ENCODE measurements at places on chromosomes 13 and 19.

- DNase-seq, result no peak
Measured at GRCh38 chr19:18915639-18916038, 3.5 kb downstream of the COPE start.

- DNase-seq, result no peak
Measured at GRCh38 chr13:99104396-99104795, 96.3 kb upstream of the UBAC2 start.

DNA sequence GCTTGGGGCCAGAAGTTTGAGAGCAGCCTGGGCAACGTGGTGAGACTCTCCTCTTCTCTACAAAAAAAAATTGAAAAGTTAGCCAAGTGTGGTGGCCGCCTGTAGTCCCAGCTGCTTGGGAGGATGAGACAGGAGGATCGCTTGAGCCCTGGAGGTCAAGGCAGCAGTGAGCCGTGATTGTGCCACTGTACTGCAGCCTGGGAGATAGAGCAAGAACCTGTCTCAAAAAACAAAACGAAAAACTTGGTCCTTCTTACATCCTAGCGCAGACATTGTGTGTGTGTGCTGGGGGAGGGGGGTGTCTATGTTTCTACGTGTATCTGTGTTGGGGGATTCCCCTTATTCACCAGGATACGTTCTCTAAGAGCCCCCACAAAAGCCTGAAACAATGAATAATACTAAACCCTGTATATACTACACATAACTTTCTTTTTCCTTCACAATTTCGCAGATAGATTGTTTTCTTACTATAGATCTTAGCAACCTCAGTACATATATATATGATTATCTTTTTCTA, 7.9 kb downstream of the AXL start:
- no peak for DNase-seq

GRCh38 chr13:60001889-60002288, 161.8 kb downstream of the DIAPH3 start:
- DNase-seq, result no peak

- DNase-seq, result no peak
Measured at GRCh38 chr13:45717349-45717748, 15.2 kb downstream of the CBY2 start.

GRCh38 chr19:4229179-4229931, at the start of gene EBI3:
EBI3 (plus strand) TSS chr19:4229523; CDS start chr19:4229551, 28 bp downstream.
- DNase-seq, result no peak

DNA sequence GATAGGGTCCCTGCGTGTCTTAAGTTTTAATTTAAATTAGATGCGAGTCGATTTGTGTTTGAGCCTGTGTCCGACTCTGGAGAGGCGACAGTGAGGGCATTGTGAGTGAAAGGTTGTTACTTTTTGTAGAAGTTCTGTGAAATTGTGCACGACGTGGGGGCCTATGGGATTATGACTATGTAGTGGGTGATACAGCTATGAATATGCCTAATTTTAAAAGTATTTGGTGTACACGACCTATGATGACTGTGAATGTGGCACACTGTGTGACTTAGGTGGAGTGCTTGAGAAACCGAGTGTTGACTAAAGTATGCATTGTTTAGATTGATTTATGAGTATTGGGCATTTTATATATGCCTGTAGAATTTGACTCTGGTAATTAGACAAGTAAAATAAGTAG, 646 bp downstream of the ZNF567 start:
- DNase-seq, result no peak

DNA sequence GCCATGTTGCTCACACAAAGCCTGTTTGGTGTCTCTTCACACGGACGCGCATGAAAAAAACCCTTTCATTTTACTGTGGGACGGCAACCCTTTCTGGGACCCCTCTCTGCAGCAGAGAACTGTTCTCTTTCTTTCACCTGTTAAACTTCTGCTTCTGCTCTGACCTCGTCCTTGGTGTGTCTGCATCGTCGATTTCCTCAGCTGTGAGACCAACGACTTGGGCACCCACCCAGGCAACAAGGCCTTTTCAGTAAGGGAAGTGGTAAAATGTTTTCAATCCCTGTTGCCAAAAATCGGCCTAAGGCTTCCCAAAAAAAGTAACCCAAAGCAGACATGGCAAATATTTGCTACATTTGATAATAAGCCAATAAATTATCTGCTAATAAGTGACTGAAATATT, 515.3 kb downstream of the IRS2 start:
- no peak for DNase-seq

- no peak for DNase-seq
Measured at GRCh38 chr13:75704194-75704926, 68.2 kb downstream of the LMO7 start.

- no peak for DNase-seq
Measured at GRCh38 chr13:31970231-31970930, 61.2 kb upstream of the FRY start.

DNA sequence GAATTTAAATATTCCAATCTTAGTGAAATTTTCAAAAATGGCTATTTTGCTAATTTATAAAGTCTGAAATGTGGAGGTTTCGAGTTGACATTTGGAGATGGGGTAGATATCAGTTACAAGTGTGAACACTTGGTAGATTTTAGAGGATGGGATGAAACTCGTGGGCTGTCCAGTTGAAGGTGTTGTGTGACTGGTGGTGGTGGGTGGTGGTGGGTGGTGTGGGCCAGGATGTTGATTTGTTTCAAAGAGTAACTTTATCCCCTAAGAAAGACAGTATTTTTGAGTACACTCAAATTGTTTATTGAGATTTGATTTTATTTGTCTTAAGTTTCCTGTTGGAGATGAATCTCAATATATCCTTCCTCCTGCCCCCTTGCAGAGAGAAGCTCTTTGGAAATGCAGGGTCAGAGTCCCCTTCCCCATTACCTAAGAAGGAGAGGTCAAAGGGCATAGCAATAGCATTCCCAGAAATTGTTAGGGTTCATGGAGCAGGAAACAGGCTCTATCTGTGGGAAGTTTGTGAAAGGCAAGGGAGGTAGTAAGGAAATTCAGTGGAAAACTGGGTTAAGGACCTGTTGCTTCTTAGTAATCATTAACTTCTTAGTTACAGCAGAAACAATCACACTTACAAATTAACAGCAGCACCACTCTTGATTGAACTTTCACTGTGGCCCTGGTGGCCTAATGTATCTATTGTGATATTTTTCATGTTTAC, 133.6 kb upstream of the RNF113B start:
- DNase-seq, result no peak

DNA sequence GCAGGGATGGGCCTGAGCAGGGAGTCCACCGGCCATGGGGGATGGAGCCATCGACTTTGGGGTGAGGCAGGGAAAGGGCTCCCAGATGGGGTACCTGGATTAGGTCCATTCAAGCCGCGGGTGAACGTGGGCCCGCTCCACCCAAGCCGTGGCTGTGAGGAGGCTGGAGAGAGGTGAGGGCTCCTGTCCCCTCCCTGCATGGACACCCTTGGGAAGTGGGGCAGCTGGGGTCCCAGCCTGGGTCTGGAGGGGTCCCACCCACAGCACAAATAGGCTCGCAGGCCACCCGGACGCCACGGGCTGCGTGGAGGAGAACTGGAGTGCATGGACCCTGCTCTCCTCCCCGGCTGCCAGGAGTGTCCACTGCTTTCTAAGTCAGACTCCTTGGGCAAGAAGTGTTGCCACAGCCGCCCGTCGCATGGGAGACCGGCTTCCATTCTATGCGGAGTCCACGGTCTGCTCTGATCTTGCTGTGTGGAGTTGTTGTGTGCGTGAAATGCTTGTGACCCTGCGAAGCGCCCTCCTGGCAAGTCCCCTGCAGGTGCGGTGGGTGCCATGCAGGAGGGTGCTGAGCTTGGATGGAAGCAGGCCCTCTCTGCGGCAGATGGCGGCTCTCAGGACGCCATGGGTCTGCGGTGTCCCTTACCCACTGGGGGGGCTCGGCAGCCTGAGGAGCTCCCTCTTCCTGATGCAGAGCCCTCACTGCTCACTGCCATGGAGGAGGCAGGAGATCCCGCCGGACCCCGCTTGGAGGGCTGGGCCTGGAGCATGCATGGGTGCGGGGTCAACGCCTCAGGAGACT, 2.0 kb downstream of the DAZAP1 start:
- DNase-seq, result no peak

DNA sequence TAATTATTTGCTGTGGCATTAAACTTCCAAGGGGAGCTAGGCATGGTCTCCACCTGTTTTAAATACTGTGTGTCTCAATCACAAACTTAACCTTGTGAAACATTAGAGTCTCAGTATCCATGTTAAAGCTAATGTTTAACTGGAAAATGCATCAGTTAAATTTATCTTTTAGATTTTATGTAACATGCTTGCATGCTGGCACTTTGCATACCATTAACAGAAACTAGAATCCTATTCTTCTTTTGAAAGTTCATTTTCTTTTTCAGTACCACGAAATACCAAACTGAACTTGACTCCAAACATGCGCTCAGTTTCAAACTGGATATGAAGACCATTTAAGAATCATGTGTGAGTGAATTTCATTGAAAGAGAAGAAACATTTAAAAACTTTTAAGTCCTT, 328.9 kb upstream of the SLC10A2 start:
- no peak for DNase-seq

- no peak for DNase-seq
Measured at GRCh38 chr13:73168953-73169401, 110.2 kb downstream of the KLF5 start.

DNA sequence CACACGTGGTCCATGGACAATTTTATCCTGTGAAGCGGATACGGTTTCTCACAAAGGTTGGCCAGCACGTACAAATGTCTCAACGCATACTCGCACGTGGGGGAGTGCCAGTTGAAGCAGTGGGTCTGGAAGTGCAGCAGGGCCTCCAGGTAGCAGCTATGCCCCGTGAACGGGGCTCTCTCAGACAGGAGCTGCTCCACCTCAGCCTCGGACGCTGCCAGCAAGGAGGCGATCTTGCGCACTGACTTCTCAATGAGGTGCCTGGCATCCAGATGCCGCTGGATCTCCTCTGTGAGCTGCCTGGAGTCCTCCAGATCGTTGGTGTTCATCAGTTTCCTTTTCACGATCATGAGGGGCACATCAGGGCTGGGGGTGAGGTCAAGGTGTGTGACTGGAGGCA, 2272.0 kb downstream of the PCDH9 start:
- no peak for DNase-seq

- DNase-seq, result no peak
Measured at GRCh38 chr13:113941571-113942191, 32.2 kb downstream of the C13orf46 start.

DNA sequence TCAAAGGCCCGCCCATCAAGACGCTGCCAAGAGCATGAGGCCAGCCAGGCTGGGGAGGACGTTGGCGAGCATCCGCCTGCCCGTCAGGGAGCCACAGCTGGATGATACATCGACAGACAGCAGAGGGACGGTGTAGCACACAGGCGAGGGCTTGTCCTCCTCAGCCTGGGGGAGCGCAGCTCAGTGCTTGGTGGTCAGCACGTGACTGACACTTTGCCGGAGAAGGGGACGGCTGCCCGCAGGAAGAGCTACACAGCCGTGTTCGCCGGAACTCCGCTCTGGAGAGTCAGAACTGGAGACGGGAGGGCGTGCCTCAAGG, 34.1 kb downstream of the CSNK1G2 start:
- no peak for DNase-seq

GRCh38 chr19:50482271-50482855, 5.7 kb upstream of the GARIN5A start:
- no peak for DNase-seq

DNA sequence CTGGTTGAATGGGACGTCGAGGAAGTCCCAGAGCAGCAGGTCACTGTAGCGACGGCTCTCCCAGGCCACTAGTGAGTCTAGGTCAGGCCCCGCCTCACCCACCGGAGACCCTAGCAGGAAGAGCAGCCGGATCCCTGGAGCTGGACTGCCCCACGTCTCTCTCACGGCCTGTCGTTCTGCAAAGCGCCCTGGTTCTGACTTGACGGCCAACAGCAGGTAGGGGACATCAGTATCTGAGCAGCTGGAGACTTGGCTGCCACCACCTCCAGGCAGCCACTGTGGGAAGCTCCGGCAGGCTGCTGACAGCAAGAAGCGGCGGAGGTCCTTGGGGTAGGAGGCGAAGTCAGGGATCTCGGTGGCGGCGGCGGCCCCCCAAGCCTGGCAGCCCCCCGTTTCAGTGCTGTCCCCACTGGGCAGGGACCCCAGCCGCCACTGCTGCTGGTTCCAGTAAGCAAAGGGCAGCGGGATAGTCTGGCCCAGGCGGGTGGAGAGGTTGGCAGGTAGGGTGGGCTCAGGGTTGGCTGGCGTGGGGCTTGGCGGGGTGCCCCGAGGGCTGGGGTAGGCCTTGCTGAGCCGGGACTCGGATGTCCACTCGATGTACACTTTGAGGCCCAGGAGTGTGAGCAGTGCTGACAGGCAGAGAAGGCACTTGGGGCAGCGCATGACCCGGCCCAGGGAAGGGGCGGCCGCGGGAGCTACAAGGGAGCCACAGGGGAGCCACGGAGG, 895 bp downstream of the B3GNT8 start:
- DNase-seq, result no peak

GRCh38 chr19:40598121-40598917, 2.9 kb upstream of the LTBP4 start:
- DNase-seq, result peak; percentile 92

DNA sequence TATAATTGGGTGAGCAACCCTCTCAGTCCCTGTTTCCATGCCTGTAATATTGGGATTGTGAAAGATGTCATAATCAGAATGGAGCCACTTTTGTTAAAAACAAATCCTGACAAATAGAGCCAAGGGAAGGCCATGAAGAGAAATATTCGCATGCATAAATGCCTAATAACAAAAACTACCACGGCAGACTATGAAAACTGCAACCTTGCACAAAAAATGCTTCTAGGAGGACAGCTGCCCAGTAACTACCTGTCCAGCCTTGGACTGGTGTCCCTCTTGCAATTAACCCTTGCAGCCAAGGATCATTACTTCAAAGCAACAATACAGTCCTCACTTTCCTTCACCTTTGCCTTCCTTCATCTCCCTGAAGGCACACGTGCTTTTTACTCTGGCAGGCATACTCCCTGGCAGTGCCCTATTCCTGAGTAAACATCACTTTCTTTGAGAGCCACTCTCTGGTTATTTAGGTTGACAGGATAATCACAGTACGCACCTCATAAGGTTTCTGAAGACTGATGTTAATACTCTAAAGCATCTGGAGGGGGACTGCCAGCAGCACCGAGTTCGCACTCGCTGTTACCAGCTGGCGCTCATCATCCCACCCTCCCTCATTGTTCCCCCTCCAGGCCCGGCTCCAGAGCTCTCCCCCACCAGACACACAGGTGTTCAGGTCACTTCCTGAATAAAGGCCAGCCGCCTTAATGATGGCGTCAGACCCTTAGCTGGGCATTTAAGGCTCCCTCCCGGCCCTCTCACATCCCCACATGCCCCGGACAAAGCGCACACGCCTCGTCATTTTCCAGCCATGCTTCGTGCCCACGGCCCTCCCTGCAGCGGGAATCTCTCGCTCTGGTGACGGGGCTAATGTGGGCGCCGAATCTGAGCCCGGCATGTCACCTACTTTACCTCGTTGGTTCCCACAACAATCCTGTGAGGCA, 57.3 kb downstream of the CDADC1 start:
- no peak for DNase-seq

Data from NCI-H1694 (cell line).